ENCODE measurements at places on chromosomes 16 and 17.

GRCh38 chr17:81238490-81238814, 403 bp downstream of the TEPSIN start:
- DNase-seq, result no peak

GRCh38 chr16:79668502-79668901, 68.0 kb upstream of the MAF start:
- no peak for DNase-seq

GRCh38 chr17:66679631-66680517, 155.0 kb upstream of the CACNG5 start:
- no peak for DNase-seq

DNA sequence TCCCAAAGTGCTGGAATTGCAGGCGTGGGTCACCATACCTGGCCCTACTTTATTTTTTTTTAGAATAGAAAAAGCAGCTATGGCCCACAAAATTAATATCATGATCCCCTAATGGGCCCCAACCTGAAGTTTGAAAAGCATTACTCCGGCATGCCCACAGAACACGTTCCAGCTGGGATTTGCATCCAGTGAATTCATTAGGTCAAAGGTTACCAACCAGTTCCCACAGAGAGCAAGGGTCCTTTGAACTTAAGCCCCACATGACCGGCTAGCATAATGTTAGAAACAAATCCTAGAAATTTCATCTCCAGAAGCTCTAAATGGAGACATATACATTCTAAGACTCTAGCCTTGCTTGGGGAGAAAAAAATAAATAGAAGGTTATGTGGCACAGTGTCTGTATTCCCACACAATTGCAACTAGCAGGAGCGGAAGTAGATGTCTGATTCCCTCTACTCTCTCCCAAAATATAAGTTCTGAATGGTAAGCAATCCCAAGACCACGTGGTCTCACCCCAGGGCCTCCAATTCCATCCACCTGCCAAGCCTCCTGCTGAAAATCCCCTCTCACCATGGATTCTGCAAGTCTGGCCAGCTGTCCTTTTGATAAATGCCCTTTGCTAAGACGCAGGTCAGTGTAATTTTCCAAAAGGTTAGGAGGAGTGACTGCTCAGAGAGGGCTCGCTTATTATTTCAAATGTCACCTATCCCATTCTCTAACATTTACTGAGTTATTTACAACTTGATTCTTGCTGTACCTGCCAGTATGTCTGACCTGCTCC, 395.8 kb downstream of the NPIPA8 start:
- DNase-seq, result no peak

DNA sequence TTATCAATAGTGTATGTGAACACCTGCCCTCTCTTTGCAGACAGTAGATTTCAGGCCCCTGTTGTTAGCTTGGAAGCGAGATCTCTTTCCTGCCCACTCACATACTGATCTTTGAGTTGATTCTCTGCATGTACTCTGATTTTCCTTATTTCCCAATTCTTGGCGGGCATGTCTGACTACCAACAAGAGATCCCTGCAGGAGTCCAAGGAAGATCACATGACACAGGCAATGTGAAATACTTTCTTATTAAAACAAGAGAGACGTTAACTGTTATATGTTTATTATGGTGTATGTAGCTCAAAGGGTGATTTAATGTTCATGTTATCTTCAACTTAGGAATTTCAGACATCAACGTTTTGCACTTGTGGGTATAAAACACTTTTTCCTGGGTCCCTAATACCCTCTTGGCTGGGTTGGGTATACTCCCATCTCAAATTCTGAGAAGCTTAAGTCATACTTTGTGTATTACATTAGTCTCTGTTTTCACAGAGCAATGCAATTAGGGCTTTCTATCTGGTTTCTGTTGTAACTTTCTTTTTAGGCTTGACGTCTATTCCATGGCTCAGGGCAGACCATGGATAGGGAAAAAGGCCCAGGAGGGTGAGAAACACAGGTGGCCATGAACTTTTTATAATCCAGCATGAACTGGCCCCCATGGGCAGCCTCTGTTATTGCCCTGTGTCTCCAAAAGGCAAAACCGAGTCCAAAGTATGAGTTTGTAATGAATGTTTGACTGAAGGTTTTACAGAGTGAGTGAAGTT, 32.2 kb downstream of the HSD17B2 start:
- no peak for DNase-seq

DNA sequence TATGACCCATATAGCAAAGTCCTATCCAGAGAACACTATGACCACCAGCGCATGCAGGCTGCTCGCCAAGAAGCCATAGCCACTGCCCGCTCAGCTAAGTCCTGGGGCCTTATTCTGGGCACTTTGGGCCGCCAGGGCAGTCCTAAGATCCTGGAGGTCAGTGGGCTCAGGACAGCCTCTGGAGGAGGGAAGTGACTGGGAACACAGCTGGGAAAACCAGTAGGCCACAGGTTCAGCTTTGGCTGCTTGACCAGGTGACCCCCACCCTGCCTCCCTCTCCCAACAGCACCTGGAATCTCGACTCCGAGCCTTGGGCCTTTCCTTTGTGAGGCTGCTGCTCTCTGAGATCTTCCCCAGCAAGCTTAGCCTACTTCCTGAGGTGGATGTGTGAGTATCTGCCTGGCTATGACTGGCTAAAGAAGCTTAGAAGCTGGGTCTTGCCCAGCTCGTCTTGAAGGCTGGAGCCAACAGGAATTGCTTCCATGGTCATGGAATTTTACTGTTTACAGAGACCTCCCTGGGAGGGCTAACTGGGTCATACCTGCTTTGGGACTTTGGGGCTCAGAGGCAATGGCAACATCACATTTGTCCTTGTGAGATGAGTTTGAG, 1.5 kb upstream of the OVCA2 start:
- no peak for DNase-seq

GRCh38 chr17:48814504-48814903, 2.5 kb downstream of the TTLL6 start:
- peak; percentile 52 for DNase-seq

- no peak for DNase-seq
Measured at GRCh38 chr16:31099860-31100638, 5.5 kb upstream of the VKORC1 start.

GRCh38 chr16:58456193-58456592, 43.8 kb upstream of the NDRG4 start:
- DNase-seq, result no peak

Measured in activated T-cell treated with anti-CD3 and anti-CD28 coated beads for 1 hour (primary cell).